Activated CD8-positive, alpha-beta memory T cell treated with anti-CD3 and anti-CD28 coated beads for 24 hours (primary cell): ENCODE measurements at places on chromosomes 5 and 9.

- DNase-seq = no peak
Measured at GRCh38 chr5:132033122-132033521, 21.7 kb upstream of the ACSL6 start.

DNA sequence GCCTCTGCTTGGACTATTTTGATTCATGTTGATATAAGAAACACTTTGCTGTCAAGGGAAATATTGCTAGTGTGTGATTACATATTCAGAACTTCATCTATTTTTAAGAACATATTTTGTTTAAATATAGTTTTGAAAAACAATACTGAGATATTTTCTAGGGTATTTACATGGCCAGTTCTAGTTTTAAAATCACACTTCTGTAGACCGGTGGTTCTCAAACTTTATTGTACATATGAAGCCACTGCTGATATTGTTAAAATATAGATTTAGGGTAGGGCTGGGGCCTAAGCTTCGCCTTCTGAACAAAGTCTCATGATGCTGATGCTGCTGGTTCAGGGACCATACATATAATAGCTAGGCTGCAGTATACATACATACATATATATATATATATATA lies 1000.0 kb downstream of the PTPRD start:
- DNase-seq = no peak

DNA sequence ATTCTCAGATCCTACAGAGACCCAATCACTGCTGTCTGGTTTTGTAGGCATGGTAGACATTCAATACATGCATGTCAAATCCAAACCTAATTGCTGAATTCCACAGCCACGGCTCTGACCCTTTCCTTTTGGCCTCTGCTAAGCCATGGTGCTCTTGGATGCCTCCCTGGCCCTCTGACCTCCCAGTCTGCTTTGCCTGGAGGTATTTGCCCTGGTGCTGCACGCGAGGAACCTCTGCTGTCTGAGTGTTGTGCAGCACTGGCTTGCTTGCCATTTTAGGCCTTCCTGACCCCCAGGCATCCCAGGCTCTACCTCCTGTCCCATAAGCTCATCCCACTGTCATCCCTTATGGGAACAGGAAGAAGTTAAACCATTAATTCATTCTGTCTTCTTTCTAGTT lies 60.9 kb downstream of the DOCK2 start:
- no peak for DNase-seq

DNA sequence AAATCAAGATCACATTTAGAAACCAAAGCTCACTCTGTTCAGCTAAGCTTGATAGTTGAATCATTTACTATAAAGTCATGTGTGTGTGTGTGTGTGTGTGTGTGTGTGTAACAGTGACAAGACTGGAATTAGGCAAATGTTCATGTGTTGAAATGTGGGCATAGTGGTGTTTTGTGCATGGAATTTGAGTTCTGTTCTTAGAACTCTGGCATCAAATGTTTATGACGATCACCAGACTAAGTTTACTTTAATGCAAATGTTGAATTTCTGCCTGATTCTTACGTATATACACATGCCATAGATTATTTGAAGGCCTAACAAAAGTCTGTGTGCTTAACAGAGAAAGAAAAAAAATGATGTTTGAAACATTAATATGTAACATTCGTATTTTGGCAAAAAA lies 72.8 kb upstream of the COL5A1 start:
- DNase-seq = no peak

GRCh38 chr5:79619854-79620253 lies 7.6 kb downstream of the TENT2 start:
- no peak for DNase-seq

DNA sequence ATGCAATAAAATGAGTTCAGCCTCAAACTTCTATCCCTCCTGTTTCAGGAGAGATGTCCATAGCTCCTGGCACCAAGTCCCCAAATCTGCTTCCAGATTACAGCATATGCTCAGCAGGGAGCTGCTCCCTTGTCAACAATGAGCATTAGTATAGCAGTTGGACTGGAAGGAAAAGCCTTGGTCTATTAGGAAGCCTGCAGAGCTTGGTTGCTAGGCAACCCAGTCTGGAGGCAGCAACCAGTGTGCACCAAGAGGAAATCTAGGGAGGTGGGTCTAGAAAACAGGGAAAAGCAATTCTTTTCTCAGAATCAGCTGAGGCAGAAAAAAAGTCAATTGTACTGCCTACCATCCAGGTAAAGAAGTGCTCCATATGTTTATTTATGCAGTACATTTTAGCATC lies 229.5 kb upstream of the NMUR2 start:
- DNase-seq = no peak
